A549 treated with AZD2906 at 1 μM for 4 hours (cell line): ENCODE measurements at places on chromosomes 4 and X. TPM values are rescaled to one million over a fixed set of nuclear protein-coding genes. Genes with fewer than 3 reads are reported as not detected.

The STK32B gene
- total RNA-seq = 14.7 to 17.4 TPM (median 16.0 TPM) in 5 replicates

The SMIM20 gene
- 22.1 to 27.3 TPM (median 24.3 TPM) in 5 replicates for total RNA-seq

The C4orf50 gene
- not detected in 5 replicates for total RNA-seq

The REELD1 gene
- total RNA-seq = not detected in 5 replicates

The COQ2 gene
- 17.7 to 20.5 TPM (median 19.8 TPM) in 5 replicates for total RNA-seq
